ENCODE measurements at places on chromosomes 16 and 17.

- no peak for DNase-seq
These were observed 1.2 kb downstream of the ACSF3 start for GRCh38 chr16:89094880-89095258.

- DNase-seq: no peak
These were observed 548.5 kb upstream of the SOX9 start for GRCh38 chr17:71572343-71572742.

DNA sequence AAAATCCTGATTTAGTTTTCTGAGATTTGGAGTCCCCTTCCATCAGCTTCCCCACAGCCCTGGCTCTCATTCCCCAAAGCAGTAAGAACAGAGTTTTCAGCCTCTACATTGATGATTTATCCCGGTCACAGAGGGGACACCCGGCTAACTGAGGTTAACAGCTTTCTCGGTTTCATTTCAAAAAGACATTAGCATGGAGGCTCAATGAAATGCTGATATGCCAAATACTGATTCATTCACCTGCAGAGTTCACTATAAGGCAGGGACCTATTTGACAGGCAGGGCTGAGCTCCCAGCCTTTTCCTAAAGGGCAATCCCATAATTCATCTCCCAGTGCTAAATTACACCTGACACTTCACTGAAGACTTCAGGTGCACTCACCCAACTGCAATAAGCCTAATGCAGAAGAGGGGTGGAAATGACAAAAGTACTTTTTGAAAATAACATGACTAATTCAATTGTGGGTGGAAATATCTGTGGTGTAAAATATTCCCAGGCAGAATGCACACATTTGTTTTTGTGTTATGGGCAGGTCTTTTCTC is 99.8 kb upstream of the PMFBP1 start:
- DNase-seq: no peak

DNA sequence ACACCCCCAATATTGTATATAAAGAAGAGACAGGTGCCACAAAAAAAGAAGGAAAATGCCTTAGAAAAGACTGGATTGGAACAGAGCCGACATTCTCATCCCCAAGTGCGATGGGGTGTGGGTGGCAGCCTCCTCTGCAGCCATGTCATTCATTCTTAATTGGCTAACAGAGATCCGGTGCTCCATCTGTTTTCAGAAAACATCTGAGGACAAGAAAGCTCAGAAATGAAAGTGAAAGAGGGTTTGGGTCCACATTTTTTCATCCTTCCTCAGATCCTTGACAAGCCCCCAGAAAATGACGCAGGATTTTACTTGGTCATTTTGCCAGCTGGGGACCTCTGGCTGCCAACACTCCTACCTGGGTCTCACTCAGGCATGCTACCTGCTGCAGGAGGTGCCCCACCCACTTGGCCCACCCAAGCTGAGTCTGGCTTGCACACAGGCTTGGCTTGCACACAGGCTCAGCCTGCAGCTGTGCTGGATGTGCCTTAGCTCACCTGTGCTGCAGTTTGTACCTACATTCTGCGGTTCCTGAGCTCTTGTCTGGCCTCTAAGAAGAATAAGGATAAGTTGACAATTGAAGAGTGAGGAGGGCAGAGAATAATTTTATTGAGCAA is 21.9 kb downstream of the KIF2B start:
- DNase-seq: no peak

DNA sequence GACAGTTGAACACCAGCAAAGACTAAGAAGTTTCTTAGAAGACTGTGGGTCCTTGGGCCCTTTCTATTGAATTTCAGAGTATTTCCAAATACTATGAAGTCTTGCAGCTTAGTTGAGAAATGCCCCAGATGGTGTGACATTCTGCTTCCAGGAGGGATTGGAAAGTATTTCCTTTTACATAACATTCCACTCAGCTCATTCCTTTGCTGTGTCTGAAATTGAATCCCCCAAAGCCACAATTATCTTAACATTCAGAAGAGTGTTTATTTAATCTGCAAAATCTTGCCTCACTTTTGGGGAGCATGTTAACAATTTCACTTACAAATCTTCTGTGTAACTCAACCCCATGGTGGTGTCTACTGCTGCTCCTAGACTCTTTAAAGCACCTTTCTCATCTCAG is 307.7 kb downstream of the WWOX start:
- no peak for DNase-seq

- DNase-seq: no peak
These were observed 8.2 kb upstream of the ZP2 start for GRCh38 chr16:21219551-21219950.

DNA sequence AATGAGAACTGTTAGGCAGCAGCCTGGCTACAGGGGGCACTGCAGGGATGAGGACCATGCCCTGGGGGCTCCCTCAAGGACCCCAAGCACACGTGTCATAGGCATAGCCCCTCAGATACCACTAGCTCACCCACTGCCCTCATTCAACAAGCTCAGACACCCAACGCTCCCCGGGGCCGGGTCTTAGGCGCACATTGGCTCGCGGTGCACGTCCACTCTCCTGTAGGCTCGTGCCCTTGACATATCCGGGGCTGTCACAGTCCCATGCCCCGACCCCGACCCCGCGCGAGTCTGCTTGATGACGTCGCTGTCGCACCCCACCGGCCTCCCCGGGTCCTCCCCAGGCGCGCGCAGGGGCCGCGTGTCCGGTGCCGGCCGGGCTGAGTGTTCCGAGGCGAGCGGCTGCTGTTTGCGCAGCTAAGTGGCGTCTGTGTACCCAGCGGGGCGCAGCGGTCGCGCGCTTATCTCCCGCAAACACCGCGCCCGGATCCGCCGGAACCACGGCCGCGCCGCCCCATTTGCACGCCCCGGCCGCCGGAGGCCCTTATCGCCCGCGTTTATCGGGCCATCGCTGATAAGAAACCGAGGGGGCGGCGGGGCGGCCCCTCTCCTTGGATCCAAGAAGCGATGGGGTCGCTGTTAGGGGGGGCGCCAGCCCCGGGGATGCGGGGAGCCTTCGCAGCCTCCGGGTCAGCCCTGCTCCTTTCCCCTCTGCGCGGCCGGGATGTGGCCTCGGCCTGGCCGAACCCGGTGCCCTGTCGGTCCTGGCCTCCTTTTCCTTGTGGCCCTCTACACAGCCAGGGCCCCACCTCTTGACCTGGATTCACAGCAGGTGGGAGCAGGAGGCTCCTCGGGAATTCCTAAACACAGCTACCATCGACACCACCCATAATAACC is 20.7 kb upstream of the NAGS start:
- DNase-seq: no peak

DNA sequence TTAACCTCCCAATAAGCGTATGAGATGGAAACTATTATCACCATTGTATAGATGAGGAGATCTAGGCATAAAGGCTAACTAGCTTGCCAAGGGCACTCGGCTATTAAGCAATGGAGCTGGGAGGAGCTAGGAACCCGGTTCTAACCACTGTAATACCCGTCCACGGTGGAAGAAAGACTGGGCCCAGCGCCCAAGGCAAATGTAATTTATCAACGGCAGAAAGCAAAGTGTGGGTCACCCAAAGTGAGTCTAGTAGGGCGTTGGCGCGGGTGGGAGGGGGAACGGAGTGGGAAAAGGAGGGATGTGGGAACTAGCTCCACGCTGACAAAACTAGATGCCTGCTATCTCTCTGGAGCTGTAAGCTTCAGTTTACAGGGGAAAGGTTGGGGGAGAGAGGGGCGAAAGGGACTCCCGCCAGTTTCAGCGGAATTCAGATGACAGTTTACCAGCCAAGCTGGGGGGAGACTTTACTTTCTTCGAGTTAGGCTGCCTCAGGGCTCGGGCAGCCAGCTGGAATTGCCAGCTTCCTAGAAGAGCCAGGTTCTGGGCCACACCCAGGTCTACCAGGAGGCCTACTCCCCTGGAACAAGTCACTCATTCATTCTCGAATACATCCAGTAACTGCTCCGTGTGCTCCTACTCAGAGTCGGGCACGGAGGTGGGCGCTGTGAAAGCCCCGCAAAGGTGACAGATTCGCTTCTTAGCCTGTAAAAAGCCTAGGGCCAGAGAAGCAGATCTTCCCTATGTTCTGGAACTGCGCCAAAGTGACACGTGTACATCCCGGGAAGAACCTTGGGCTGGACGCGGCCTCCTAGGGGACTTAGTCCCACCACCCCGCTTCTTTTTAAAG is 837 bp downstream of the LRRC59 start:
- no peak for DNase-seq

DNA sequence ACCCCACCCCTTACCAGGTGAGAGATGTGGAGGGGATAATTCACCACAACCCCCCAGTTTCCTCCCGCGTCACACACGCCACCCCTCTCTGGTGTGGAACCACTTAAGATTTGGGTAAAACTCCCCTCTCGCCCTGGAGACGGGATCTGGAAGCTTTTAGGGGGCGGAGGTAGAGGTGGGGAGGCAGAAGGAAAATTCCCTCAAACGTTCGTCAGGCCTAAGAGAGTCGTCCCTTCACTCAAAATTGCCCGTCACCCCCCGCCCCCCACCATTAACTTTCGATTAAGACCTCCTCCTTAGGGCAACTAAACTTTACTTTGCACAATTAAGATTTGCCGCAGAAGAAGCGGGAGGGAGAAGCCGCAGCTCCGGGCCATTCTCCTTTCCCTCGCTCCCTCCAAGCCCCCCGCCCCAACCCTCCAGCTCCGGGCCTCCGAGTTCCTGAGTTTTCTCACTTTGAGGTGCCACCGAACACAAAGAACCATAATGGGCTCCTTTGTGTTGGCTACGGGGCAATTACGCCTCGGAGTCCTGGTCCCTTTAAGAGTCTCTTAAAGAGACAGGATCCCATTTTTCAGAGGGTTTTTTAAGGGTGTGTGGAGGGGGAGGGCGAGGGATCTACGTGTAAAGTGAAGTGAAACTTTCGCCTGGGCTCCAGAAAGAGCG is 985 bp upstream of the FZD2 start:
- DNase-seq: no peak

DNA sequence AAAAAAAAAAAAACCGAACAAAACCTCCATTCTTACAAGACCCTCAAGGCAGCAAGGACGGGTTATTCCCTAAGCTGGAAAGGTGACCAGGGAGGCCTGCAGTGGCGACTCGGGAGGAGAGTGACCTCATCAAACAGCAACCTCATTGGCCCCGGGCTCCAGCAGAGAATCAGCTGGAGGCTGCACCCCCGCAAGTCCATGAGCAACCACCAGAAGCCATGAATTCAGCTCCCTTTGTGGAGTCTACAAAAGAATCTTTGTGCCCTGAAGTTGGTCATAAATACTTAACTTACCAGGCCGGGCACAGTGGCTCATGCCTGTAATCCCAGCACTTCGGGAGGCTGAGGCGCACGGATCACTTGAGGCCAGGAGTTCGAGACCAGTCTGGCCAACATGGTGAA is 80.9 kb upstream of the CREBBP start:
- DNase-seq: no peak

GRCh38 chr17:76578376-76578775 is 7.3 kb downstream of the ST6GALNAC2 start:
- DNase-seq: no peak

DNA sequence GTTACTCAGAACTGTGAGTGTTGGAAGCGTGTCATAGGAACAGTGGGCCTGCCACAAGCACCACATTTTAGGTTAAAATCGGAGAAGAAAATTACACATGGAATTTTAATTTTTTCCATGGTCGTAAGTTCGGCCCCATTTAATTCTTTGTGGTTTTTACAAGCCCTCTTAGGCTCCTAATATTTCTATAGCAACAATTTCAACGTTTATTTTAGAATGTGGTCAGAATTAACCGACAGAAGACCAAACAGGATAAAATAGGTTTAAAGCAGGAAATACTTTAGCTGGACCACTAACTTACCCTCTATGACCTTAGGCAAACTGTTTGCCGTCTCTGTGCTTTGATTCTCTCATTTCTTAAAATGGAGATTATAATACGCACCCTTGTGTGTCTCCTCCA is 69.9 kb downstream of the FTO start:
- no peak for DNase-seq

DNA sequence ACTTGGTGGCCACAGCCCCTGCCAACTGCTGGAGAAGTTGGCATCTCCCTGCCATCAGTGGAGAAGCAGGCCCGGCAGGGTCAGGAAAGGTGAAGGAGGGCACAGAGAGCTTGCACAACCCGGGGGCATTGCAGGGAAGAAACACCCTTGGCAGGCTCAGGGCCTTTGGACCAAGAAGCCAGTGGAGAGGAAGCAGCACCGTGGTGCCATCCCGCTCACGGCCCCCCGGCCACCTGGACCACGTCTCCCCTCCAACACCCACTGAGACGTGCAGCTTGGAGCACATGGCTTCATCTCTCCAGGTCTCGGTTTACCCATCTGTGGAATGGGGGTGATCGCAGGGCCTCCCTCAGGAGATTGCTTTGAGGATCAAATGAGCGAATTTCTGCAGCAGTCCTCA is 158.1 kb downstream of the RBFOX3 start:
- no peak for DNase-seq

DNA sequence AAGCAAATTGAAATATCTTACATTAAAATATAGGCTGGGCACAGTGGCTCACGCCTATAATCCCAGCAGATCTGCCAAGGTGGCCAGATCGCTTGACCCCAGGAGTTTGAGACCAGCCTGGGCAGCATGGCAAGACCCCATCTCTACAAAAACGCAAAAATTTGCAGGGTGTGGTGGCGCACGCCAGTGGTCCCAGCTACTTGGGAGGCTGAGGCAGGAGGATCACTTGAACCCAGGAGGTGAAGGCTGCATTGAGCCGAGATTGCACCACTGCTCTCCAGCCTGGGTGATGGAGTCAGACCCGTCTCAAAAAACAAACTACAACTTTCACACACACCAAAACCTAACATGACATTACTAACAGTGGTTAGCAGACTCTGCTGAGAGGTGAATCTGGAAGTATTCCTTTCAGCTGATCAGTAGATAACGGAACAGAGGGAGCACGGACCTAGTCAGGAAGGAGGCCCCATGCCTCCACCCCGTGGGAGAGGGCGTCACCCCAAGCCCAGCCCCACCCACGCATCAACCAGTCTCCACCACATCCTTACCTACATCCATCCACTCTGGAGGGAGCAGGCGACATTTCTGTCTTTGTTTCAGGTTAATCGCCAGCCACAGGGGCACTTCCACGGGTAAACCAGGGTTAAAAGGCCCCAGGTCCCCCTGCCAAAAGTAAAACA is 1.7 kb downstream of the GINS2 start:
- DNase-seq: no peak

GRCh38 chr17:45361976-45362375 is 45.2 kb upstream of the MAP3K14 start:
- DNase-seq: no peak

DNA sequence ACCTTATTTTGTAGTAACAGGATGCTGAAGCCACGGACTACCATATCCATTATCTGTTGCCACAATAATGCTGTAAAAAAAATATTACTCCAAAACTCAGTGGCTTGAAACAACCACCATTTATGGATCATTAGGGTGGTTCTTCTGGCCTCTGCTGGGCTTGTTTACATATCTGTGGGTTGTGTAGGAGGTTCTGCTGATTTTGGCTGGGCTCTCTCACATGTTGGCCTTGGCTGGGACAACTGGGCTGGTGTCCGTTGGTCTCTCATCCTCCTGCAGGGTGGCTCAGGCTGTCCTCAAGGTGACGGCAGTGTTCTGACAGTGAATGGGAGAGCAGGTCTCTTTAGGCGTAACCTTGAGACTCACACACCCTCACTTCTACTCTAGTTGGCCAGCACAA is 76.0 kb downstream of the GPR139 start:
- DNase-seq: no peak

DNA sequence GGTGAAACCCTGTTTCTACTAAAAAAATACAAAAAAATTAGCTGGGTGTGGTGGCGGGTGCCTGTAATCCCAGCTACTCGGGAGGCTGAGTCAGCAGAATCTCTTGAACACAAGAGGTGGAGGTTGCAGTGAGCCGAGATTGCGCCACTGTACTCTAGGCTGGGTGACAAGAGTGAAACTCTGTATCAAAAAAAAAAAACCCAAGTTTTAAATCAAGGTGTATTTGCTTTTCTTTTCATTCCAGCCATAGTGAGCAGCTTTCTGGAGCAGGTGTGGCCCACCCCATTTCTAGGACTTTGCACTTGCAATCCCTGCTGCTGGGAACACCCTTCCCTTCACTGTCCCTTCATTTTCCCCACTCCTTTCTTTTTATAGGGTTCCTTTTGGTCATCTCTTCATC is 28.8 kb downstream of the TMEM238L start:
- DNase-seq: no peak
